ENCODE measurements at places on chromosomes 6 and 20. TPM values are rescaled to one million over a fixed set of nuclear protein-coding genes. Genes with fewer than 3 reads are reported as not detected.

The NRSN1 gene
- total RNA-seq = not detected

The DDR1 gene
- 158 TPM for total RNA-seq

The ACOT8 gene
- 95.4 TPM for total RNA-seq

- no peak for DNase-seq
Observed at GRCh38 chr20:2149507-2149906, 47.9 kb downstream of the STK35 start.

- DNase-seq = no peak
Observed at GRCh38 chr6:143692696-143693095, 14.9 kb downstream of the PHACTR2 start.

- DNase-seq = peak; percentile 71
Observed at GRCh38 chr6:150687508-150687907, 87.8 kb downstream of the PLEKHG1 start.

DNA sequence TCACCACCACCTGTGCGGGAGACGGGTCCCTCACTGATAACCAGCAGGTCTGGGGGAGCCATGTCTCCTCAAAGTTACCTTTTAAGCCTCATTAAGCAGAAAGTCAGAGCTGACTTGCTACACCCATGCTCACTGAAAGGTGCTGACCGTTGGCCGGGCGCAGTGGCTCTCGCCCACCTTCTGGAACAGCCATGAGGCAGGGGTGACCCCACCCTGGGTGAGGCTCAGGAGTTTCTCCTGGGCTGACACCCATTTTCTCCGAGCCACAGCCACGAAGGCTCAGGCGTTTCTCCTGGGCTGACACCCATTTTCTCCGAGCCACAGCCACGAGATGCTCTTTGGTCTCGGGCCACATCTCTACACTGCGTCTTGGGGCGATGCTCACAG lies 10.2 kb downstream of the BHLHE23 start:
- no peak for DNase-seq

DNA sequence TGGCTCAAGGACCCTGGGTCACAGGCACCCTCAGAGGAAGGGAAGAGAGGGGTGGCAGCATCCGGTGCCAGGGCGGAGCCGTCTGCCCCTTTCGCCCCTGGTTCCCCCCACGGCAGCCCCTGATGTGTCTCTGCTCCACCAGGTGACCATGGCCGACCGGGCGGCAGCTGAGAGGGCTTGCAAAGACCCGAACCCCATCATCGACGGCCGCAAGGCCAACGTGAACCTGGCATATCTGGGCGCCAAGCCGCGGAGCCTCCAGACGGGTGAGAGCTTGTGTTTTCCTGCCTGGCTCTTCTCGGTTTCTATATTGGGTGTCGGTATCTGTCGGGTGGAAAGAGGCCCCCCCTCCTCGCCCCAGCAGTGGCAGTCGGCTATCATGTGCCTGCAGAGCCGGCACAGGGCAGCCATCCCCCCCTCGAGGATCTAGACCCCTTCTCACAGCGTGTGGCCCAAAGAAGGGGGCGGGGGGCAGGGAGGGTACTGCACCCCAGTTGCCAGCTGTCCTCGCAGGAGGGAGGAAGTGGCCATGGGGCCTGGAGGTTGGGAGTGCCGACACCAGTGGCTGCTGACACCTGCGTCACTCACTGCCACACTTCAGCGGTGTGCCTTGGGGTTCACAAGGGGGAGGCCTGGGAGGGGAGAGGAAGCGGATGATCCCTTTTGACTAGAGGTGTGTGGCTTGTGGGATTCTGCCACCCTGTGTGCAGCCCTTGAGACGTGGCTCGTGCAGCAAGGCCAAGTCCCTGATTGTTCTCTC lies 1.5 kb downstream of the RBM38 start:
- DNase-seq = peak; percentile 38

GRCh38 chr6:145206247-145206907 lies 528.9 kb downstream of the EPM2A start:
- DNase-seq = no peak
